MCF 10A (cell line): ENCODE measurements at places on chromosomes 1 and 21. TPM values are rescaled to one million over a fixed set of nuclear protein-coding genes. Genes with fewer than 3 reads are reported as not detected.

The SLC9C2 gene
- total RNA-seq = not detected in 2 replicates

The TFF2 gene
- total RNA-seq = not detected in 2 replicates

The U2AF1 gene
- total RNA-seq = 37.9 and 38.0 TPM in 2 replicates

The CHAF1B gene
- total RNA-seq = 6.4 and 7.7 TPM in 2 replicates

The PLPPR4 gene
- not detected in 2 replicates for total RNA-seq

The MTARC2 gene
- 3.6 and 5.2 TPM in 2 replicates for total RNA-seq

The SLC45A3 gene
- total RNA-seq = 3.1 and 5.3 TPM in 2 replicates

The EFNA1 gene
- 38.9 and 42.3 TPM in 2 replicates for total RNA-seq

The LAD1 gene
- 21.4 and 40.9 TPM in 2 replicates for total RNA-seq

The ADAR gene
- 168 and 196 TPM in 2 replicates for total RNA-seq

The UBL4B gene
- not detected in 2 replicates for total RNA-seq

The CFAP74 gene
- not detected in 2 replicates for total RNA-seq

The RGL1 gene
- total RNA-seq = 2.1 and 2.3 TPM in 2 replicates

The DHX9 gene
- 105 and 107 TPM in 2 replicates for total RNA-seq

The XKR8 gene
- 2.8 and 4.0 TPM in 2 replicates for total RNA-seq

The DIO1 gene
- not detected in 2 replicates for total RNA-seq

The KRTAP19-3 gene
- total RNA-seq = not detected in 2 replicates

The GPR137B gene
- 8.4 and 15.0 TPM in 2 replicates for total RNA-seq

The STIL gene
- total RNA-seq = 8.8 and 12.6 TPM in 2 replicates

The EPHA10 gene
- 0.74 and 1.0 TPM in 2 replicates for total RNA-seq

The ZNF593OS gene
- total RNA-seq = not detected in 2 replicates

The GUCA2A gene
- total RNA-seq = not detected in 2 replicates

The TNFRSF18 gene
- not detected in 2 replicates for total RNA-seq

The KIAA0040 gene
- 26.7 and 27.7 TPM in 2 replicates for total RNA-seq

The CHI3L2 gene
- 1.4 and 2.1 TPM in 2 replicates for total RNA-seq

The PM20D1 gene
- total RNA-seq = not detected in 2 replicates

The LCE3E gene
- not detected in 2 replicates for total RNA-seq

The S100A3 gene
- 85.7 and 90.0 TPM in 2 replicates for total RNA-seq

The SPRR4 gene
- total RNA-seq = not detected in 2 replicates

The CELF3 gene
- total RNA-seq = not detected in 2 replicates

The C1orf146 gene
- total RNA-seq = not detected in 2 replicates

The SPATC1L gene
- total RNA-seq = 10.5 and 11.3 TPM in 2 replicates

The DISP1 gene
- total RNA-seq = 6.7 and 7.6 TPM in 2 replicates

The CHRNB2 gene
- total RNA-seq = 0.15 and 0.21 TPM in 2 replicates

The DIRAS3 gene
- not detected in 2 replicates for total RNA-seq

The COL18A1 gene
- total RNA-seq = 2.1 and 3.4 TPM in 2 replicates

The COPA gene
- 273 and 353 TPM in 2 replicates for total RNA-seq

The TRAF3IP3 gene
- total RNA-seq = not detected in 2 replicates

The AGT gene
- total RNA-seq = not detected in 2 replicates

The CYP2J2 gene
- 0.25 and 0.42 TPM in 2 replicates for total RNA-seq

The DHRS3 gene
- total RNA-seq = 1.4 and 1.5 TPM in 2 replicates

The LIPI gene
- not detected in 2 replicates for total RNA-seq

The TTC22 gene
- 3.0 and 3.1 TPM in 2 replicates for total RNA-seq
